ENCODE measurements at places on chromosomes 2 and 18.

- no peak for DNase-seq
Measured at GRCh38 chr2:42618972-42619371, 50.5 kb downstream of the MTA3 start.

DNA sequence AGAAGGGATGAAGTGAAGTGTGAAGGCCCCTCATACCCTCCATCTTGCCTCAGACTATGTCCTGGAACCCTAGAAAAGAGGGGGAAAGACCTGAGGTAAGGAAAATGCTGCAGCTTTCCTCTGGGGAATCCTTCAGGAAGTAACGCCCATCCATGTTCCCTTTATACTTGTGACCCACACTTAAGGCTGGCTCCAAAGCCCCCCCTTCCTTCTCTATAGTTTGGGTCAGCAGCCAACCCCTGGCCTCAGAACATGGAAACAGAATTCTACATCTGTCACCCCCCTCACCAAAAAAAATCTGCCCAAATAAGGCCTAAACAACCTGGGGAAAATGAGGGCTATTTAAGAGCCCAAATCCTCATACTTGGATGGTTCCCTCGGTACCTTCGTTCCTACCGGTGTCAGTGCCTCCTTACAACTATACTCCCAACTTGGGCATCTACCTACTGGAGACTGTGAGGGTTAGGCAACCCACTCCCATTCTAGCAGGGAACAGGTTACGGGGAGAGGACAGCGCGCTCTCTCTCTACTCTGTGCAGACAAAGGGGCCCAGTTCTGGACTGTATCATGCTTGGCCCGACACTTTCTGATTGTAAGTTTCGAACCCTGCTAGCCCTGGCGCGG is 689 bp downstream of the OST4 start:
- DNase-seq = no peak

DNA sequence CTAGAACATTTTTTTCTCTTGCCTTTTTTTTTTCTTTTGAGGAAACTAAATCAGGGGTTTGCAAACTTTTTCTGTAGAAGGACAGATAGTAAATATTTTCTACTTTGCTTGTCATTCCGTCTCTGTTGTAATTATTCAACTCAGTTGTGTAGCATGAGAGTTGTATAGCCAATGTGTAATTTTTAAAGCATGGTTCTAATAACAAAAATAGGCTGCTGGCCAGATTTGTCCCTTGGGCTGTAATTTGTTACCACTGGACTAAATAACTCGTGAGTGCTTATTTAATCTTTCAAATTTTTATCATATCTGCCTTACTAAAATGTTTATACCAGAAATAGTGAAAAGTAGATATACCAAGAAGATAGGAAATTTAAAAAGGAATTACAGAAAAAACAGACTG is 43.0 kb downstream of the CCDC148 start:
- DNase-seq = no peak

DNA sequence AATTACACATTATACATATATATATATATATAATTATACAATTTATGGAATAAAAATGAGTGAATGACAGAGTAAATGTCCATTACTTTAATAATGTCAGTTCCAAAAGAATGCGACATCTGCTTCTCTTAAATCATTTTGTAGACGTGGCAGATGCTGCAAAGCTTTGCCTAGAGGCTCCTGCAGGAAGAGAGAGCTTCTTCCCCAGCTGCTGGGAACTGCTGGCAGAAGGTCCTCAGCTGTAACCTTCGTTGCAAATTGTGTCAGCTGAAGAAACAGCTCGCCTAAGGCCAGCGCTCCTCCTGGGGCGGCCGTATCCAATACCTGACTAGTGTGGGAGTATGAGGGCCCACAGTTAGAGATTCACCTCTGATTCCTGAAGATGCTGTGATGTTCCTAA is 9.6 kb upstream of the THNSL2 start:
- no peak for DNase-seq

- no peak for DNase-seq
Measured at GRCh38 chr2:123695426-123695825, 329.7 kb upstream of the CNTNAP5 start.

Measured in stimulated activated CD8-positive, alpha-beta memory T cell treated with anti-CD3 and anti-CD28 coated beads, Interleukin-15, amount 100 ng/mL, for 24 hours (primary cell).